ENCODE measurements at places on chromosomes 4 and X.

GRCh38 chr4:86203176-86203575 is 156.7 kb downstream of the MAPK10 start:
- DNase-seq: no peak

DNA sequence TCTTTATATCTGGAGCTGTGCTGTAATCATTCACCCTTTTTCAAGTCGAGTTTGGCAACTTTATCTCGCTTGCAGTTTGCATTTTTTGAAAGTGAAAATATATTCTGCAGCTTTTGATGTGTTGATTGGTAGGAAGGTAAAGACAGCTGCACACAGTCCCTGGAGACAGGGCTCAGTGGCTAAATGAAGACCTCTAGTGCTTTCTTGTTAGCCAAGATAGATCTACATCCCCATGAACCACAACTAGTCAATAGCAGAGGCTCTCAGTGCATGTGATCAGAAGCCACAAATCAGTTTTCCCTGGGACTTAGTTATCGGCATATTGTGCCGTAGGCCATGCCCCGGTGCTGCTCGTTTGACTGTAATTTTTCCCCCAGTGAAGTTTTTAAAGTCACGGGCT is 587.7 kb upstream of the PITX2 start:
- no peak for DNase-seq

DNA sequence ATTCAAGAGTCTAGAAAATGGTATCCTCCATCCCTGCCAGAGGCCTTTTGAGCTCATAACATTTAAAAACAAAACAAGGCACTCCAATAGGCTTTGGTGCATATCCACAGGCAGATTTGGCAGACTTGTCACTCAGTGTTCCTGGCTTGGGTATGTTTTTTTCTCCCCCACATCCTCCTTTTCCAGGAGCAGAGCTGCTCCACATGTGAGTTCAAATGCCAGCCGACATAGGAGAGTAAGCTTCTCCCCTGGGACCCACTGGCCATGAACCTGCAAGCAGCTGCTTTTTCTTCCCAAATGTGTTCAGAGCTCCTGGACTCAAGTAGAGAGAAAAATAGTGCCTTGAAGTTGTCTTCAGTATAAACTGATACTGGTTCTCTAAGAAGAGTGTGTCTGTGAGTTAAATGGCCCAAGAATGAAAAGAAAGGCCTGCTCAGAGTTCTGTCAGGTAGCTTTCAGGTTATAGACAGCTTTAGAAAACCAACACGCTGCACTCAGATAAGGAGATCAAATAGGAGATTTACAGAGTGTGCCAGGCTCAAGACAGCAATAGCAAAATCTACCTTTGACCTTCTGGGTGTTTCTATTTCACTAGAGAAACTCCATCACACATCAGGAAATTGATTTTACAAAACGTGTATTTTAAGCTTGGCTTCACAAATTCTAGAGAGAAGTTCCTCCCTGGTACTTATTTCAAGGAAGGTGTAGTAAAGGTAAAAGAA is 162.5 kb upstream of the GALNT7 start:
- DNase-seq: no peak

DNA sequence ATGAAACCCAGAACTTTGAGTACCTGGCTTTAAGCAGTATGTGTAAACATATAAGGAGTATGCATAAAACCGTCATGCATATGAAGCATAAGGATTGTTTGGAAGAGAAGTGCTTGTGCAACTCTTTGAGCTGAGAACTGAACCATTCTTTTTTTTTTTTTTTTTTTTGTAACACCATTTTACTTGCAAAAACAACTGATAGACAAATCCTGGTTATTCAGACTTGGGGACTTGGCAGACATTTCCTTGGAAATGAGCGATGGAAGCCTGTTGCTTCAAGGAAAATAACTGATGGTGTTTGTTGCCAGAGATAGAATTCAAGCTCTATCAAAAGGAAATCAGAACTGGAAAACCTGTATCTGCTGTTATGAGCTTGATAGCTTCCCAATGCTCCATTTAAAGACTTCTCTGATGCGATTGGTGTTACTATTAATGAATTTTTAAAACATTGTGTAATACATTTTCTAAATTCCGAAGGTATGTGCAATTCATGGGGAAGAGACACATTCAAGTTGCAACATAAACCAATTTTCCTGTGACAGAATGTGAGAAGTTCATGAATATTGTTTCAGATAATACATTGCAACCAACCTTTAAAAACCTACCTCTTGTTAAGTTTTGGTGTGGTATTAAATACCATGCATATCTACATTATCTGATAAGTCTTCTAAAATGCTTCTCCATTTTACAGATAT is 47.0 kb upstream of the FAT1 start:
- peak; percentile 61 for DNase-seq

DNA sequence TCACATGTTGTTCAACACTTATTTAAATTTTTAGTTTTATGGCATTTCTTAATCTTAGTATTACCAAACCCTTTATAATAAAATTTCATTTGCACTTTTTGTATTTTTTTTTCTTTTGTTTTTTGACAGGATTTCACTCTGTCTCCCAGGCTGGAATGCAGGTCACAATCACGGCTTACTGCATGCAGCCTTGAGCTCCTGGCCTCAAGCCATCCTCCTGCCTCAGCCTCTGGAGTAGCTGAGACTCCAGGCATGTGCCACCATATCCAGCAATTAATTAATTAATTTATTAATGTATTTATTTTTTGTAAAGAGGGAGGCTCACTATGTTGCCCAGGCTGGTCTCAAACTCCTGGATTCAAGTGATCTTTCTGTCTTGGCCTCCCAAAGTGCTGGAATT is 133.4 kb downstream of the ADGRL3 start:
- DNase-seq: no peak

DNA sequence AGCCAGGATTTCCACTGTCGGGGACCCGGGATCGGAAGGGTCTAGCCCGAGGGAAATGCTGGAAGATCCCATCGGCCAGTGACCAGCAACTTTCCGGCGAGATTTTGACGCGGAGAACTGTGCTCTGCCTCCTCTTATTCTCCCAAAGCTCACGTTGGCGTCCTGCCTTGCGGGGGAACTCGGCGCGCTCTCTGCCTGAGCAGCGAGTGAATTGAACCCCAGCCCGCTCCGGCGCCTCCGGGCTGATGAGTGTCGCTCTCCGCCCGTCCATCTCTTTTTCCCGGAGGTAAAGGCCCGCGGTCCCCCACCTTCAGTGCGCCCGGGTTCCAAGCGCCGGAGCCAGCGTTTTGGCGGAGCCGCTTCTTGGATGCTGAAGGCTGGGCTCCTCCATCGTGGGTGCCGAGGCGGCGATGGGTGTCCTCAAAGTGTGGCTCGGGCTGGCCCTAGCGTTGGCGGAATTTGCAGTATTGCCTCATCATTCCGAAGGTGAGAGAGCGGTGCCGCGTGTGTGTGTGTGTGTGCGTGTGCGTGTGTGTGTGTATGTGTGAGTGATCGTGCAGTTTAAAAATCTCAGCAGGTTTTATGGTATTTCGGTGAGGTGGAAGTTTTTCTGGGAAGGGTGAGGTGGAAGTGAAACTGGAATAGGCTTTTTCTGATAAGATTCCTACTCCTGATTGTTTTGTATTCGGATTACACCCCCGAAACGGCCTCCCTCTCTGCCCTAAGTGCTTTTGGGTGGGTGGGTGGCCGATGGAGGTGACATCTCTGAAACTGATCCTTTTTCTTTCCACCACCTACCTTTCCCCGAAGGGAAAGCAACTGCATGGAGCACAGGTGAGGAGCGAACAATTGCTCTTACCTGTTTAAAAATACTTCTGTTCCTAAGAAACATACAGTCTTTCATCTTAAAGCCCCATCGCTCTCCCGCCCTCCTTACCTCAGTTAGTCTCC is 752 bp downstream of the FRAS1 start:
- peak; percentile 33 for DNase-seq

- DNase-seq: no peak
These were observed 102.0 kb upstream of the USP38 start for GRCh38 chr4:143082701-143083100.

DNA sequence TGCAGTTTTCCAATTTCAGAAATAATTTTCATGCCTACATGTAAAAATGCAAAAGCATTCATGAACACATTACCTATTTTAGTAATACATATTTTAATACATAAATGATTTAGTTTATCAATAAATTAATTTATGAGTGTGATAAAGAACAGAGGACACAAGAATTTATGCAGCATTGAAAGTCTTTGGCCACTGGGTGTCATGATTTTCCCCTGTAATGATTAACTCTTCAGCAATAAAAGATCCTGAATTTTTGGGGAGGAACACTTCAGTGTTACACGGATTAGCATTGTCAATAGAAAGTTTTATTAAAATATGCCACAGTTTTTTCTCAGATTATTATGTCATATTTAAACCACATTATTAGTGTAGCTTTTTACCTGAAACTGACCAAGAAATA is 8.6 kb upstream of the VCX2 start:
- no peak for DNase-seq

- no peak for DNase-seq
These were observed 57.8 kb upstream of the BEND2 start for GRCh38 chrX:18278449-18278848.
